ENCODE measurements at places on chromosomes 11 and 22.

- no peak for DNase-seq
Observed at GRCh38 chr11:90288212-90288821, 65.5 kb upstream of the CHORDC1 start.

DNA sequence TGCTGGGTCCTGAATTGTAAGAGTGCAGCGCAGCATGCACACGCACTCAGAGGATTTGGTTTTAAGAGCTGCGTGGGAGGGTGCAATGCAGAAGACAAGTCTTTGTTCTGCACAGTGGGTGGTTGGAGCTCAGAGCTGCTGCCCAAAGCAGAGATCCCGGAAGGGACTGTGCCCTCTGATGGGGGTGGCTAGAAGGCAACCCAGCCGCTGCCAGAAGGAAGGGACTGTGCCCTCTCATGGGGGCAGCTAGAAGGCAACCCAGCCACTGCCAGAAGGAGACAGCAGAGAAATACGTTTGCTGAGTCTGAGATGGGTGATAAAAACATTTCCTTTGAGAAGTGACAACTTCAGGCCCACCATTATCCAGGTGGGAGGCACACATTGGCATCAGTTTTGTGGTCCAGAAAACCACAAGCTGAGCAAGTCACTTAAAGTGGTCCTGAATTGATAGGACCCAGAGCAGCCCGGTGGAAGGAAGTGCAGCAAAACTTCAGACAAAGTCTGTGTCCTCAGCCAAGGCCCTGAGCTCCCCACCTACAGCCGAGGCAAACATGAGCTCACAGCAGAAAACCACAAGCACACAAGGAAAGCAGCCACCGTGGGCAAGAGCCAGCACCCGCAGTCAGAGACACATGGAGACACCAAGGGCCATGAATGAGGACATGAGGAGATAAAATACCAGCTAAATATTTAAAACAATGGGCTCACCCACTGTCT is 4.3 kb downstream of the KRTAP5-6 start:
- no peak for DNase-seq

DNA sequence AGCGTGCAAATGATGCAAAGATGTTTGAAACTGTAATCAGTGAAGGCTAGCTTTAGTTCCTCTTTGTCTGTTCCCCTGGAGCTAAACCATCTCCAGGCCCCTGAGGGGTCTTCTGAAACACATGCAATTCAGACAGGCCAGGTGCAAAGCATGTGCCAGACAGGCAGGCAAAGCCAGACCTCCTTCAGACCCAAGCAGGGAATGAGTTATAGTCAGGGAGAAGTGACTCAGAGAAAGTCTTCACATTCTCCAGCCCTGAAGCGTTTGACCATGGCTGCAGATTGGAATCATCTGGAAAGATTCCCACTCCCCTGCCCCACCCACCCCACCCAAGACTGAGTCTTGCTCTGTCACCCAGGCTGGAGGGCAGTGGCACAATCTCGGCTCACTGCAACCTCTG is 187.0 kb upstream of the ISX start:
- no peak for DNase-seq

- DNase-seq, result no peak
Observed at GRCh38 chr22:22480940-22481339, 27.6 kb downstream of the ZNF280B start.

GRCh38 chr11:2310073-2310785 is 8.4 kb downstream of the TSPAN32 start:
- no peak for DNase-seq

GRCh38 chr11:65576867-65577755 is 1.3 kb downstream of the EHBP1L1 start:
- no peak for DNase-seq

- DNase-seq, result no peak
Observed at GRCh38 chr11:93221539-93221938, 23.7 kb upstream of the SLC36A4 start.

- DNase-seq, result no peak
Observed at GRCh38 chr22:38788021-38788816, 5.7 kb downstream of the DNAL4 start.

DNA sequence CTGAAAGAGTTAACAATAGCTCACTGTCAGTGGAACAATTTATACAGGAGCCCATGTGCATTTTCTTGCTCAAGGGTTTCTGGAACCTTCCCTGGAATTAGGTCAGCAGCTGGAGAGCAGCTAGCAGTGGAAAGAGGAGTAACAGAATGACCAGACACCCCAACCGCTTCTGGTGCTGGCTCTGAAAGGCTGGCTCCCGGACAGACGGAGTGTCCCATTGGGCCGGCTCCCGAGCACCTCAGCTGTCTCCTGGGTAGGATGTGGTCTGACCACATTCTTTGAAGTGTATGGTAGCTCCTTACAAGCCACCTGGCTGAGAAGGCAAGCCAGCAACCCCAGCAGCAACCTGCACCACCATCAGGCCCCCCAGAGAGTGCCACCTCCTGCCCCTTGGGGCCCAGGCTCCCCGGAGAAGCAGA is 44.7 kb downstream of the ABTB2 start:
- no peak for DNase-seq

- DNase-seq, result no peak
Observed at GRCh38 chr22:36383110-36383581, 4.6 kb downstream of the MYH9 start.

GRCh38 chr11:24196733-24197132 is 300.1 kb upstream of the LUZP2 start:
- no peak for DNase-seq

DNA sequence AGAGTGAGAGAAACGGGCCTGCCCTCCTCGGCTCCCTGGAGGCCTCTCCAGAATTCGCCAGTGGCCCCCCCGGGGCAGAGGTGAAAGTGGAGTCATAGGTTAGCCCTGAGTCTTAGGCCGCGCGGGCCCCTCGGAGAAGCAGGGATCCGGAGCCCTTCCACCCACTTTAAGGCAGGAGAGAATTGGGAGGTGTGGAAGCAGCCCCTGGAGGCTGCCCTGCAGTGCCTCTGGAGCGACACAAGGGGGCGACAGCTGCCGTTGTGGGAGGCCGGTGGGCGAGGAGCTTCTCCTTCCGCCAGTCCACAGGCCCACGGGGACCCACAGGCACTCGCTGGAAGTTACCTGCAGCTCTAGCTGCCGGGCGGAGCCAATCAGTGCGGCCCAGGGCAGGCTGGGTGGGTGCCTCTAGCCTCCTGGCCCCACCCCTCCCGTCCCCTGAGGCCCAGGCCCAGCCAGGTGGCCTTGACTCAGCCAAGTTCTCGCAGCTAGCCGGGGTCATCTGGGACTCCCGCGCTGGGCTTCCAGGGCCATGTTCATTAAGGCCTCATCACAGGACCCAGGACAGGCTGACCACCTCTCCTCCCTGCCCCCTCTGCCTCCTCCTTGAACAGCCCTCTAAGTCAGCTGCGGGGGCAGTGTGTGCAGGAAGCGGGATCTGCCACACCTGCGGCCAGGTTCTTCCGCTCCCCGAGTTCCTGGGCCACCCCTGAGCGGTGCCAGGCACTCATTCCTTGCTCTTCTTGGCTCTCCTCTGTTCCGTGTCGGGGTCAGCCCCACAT is 5.0 kb downstream of the DGKZ start:
- DNase-seq, result no peak

- no peak for DNase-seq
Observed at GRCh38 chr11:67312187-67313021, 9.1 kb downstream of the SSH3 start.

- DNase-seq, result no peak
Observed at GRCh38 chr22:21657360-21658032, 8.3 kb upstream of the PPIL2 start.

- DNase-seq, result no peak
Observed at GRCh38 chr22:43014316-43014868, 557 bp downstream of the PACSIN2 start.

GRCh38 chr11:128463979-128464378 is 123.4 kb downstream of the ETS1 start:
- DNase-seq, result no peak

DNA sequence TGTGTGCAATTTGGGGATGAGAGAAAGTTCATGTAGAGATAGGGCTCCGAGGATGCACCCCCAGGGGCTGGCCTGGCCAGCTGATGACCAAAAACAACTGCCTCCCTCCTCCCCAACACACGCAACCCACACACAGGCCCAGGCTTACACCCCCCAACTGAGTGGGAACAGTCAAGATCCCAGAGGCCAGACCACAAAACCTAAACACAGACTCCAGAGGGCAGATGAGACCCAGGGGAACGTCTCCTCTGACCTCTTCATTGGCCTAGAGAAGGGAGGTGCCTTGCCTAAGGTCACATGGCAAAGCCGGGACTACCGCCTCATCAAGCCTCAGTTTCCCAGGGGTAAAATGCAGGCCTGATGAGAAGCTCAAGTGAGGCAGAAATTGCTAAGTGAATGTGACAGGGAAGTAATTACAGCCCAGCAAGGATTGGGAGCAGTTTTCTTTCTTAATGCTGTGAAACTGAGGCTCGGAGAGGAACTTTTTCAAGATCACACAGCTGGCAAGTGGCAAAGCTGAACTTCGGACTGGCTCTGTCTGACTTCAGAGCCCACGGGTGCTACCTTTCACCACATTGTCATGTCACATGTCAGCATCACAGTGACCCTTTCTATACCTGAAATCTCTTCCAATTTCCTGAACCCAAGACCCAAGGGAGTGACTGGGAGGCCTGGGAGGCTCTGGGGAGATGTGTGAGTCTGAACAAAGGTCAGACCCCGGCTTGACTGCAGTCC is 69.9 kb upstream of the WNT11 start:
- no peak for DNase-seq

- no peak for DNase-seq
Observed at GRCh38 chr11:61533401-61533800, 24.9 kb downstream of the LRRC10B start.

DNA sequence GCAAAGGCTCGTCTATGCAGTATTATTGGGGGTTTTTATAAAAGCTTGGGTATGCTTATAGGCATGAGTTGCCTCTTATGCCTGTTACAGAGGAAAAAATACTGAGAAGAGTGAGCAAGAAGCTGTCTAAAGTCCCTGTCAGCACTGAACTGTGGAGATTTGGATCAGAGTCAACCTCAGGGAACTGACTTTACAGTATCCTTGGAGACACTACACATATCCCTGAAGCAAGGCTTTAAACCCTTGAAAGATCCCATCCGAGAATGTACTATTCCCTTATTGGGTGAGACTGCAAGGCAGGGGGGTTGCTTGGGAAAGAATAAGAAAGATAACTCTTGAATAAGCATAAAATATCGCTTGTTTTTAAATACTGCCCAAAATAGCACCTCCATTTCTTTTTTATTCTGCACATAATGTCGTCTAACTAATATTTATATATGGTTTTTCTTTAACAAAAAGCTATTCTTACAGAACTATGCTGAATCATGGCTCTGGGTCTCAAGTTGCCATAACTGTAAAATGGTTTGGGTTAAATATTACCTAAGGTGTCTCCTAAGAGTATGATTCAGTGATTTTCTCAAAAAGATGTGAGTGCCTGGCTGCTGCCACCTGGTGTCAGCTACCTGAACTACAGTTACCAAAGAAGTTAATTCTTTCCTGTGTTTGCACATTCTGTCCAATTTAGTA is 1062.8 kb downstream of the DLG2 start:
- peak; percentile 5 for DNase-seq

GRCh38 chr11:5591613-5592012 is 4.8 kb upstream of the TRIM6 start:
- DNase-seq, result no peak

- no peak for DNase-seq
Observed at GRCh38 chr11:75993126-75993525, 178.1 kb downstream of the UVRAG start.

DNA sequence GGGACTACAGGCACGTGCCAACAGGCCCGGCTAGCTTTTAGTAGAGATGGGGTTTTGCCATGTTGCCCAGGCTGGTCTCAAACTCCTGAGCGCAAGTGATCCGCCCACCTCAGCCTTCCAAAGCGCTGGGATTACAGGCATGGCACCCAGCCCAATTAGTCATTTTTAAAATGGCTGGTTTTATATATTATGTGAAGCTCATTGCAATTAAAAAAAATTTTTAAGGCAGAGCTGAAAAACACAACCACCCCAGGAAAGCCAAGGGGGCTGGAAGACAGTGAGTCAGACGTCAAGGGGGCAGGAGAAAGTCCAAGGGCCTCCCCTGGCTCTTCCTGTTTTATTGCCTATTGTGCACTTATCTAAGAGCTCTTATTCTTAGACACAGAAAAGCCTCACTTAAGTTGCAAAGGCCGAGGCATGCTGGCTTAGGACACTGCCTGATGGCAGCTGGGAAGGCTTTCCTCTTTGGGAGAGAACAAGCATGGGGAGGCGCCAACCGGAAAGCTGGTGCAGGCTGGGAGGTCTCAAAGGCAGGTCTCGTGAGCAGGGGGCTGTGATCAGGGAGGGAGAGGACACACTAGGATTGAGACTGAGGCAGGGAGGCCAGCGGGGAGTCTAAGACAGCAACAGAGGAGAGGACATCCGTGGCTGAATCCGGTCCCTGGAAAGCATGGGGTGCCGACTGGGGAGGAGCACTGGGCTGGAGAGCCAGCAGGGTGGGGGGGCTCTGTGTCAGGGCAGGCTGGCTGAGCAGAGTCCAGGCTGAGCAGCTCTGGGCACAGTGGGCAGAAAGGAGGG is 11.1 kb upstream of the OSM start:
- no peak for DNase-seq

Data from HS-27A (cell line).